ENCODE measurements at places on chromosomes 1 and 21.

DNA sequence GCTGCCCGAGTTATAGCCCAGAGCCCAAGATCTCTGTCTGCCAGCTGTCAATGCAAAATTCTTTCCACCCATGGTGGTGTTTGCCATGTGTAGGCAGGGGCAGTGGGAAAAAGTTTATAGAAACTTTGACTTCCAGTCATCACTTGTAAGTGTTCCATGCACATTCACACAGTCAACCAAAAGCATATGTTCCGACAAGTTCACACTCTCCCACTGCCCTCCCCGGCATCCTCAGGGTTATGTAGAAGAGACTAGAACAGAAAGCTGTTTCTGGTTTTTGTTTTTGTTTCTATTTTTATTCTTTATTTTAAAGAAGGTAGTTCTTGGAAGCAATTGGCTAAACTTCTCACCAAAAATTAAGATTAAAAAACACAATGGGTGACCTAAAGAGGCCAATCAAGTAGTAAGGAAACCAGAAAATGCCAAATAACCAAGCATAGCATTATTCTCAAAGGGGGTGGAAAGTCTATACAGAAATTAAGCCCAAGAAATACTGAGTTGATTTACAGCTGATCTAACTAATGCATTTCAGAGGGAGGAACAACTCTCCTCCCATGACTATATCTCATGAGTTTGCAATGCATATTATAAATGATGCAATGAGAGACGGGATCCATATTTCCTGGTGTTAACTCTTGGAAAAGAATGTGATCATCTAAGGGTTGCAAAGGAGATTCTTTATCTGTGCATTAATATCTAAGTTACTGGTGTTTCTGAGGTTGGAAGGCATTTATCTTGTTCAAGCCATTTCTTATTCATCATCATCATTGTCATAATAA lies 91.5 kb upstream of the ETS2 start:
- no peak for DNase-seq

DNA sequence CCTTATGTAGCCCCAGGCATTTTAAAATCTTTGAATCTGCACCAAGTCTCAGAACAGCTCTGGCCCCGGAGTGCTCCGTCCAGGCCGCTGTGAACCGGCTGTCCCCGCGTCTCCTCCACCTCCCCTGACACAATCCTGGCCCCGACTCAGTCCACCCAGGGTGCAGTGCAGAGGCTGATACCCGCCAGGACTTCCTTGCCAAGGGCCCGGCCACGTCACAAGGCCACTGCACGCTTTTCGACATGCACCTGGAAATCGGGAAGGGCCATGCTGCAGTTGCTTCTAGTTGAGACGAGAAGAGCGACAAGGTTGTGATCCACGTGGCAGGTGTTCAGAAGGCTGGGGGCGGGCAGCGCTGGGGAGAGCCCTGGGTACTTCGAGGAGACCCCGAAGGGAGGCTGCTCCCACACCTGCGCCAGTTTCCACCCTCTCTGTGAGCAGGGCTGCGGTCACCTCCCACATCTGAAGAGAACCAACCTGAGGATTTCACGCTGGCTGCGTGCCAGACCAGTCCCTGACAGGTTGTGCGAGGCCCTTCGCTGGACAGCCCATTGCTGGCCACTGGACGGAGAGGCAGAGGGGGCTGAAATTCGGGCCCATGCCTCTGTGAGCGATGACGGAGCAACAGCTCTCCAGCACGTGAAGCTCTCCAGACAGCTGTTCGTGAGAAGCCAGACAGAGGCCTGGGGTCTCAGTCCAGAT lies 6.7 kb downstream of the VWA1 start:
- no peak for DNase-seq

- DNase-seq, result no peak
Observed at GRCh38 chr1:162193815-162194214, 124.3 kb downstream of the NOS1AP start.

- no peak for DNase-seq
Observed at GRCh38 chr1:218850367-218850766, 323.3 kb upstream of the LYPLAL1 start.

GRCh38 chr1:17569200-17570139 lies 30.0 kb downstream of the ARHGEF10L start:
- DNase-seq, result peak; percentile 30

Data from hematopoietic multipotent progenitor cell treated with erythropoietin and hydrocortisone succinate and interleukin-3 and kit ligand, for 15 days (in vitro differentiated cells).